Stimulated activated CD4-positive, alpha-beta T cell treated with anti-CD3 and anti-CD28 coated beads, TNF-alpha, amount 100 ng/mL, for 4 hours (primary cell): ENCODE measurements at places on chromosomes 2 and 18.

DNA sequence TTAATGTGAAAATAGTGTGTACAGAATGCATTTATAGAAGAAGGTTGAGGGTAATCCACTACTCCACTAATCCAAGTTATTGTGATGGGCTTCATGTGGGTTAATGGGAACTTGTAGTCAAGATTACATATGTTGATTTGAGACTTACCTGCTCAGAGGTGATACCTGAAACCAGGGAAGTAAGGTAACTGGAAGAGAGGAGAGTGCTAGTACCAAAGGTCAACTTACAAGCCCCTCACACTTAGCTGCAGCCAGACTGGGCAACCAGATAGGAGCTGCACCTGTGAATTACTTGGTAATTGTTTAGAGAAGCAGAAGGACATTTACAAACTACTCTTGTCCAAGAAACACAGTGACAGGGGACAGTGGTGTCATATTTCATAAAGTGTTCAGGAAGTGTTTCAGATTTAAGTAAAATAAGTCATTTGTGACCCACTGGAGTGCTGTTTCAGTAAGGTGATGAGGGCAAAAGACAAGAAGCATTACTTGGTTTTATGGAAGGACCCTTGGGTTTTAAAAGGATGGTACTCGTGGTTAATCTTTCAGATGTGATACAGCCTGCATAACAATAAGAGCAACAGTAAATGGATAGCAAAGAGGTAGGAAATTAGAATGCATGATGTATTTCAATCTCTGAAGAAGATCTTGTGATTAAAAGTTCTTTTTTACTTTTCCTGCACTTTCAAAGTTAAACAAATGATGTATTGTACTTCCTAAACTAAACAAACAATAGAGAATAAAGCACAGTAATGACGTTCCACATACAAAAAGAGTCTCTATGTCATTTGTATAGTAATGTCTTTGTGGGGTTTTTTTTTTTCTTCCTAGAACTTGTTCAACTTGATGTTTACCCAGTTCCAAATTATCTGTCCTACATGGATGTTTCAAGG lies 189.3 kb downstream of the PHLPP1 start:
- DNase-seq: no peak

DNA sequence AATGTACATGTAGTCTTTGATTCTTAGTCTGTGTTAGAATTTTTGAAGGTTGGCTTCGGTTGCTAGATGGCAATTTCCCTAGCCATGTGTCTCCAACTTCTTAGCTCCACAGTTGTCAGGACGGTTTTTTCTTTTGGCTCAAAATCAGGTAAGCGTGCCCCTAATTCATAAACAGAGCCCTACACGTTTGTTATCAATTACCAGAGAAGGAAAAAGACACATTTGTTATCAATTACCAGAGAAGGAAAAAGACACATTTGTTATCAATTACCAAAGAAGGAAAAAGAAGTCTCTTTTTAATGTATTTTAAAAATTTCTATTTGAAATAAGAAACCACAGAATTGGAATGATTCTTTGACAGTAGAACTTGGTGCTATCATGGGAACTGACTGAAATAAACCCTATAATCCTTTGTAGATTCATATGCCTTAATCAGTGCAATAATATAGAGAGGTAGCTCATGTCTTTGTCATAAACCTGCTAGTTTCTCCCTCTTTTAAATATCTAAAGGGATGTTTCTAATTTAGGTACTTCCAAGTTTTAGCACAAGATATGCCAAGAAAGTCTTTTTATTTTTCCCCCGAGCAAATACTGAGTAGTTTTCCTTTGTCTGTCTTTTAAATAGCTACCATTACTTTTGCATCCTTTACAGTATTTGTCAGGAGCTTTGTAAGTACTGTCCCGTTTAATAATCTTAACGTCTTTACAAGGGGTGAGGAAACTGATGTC lies 35.9 kb downstream of the CAMKMT start:
- no peak for DNase-seq

GRCh38 chr2:55486426-55486825 lies 33.1 kb upstream of the CFAP36 start:
- no peak for DNase-seq

DNA sequence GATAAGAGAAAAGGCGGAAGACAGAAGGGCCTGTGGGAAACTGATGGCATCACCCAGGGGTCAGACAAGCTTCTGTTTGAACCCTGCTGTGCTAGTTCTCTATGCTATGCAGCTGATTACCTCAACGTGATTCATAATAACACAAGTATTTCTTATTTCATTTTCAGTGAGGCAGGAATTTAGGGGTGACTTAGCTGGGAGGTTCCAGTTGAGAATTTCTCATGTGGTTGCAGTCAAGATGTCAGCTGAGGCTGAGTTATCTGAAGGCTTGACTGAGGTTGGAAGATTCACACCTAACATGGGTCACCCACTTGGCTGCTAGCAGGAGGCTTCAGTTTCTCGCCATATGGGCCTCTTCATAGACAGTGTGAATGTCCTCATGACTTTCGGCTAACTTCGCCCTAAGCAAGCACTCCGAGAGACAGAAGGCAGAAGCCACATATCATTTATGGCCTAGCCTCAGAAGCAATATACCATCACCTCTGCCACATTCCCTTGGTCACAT lies 34.0 kb upstream of the TMEM131 start:
- DNase-seq: no peak

GRCh38 chr2:130337735-130338325 lies 4.9 kb upstream of the IMP4 start:
- DNase-seq: no peak

- DNase-seq: no peak
Observed at GRCh38 chr18:50282521-50283335, 1.4 kb upstream of the MBD1 start.

DNA sequence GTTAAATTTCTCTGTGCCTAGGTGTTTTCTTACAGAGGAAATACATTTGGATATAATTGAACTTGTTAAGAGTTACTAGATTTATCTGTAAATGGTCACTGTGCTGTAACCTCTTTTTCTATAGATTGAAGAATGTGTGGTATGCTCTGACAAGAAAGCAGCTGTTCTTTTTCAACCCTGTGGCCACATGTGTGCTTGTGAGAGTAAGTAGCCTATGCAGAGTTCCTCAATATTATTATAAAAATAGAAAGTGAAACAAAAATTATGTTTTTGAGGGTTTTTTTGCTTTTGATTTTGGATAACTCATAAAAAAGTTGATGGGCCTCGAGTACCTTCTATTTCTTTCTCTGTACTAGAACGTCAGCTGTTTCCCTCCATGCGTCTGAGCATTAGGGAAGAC lies 112.4 kb downstream of the MIB1 start:
- no peak for DNase-seq

- no peak for DNase-seq
Observed at GRCh38 chr18:23207994-23208393, 72.7 kb downstream of the CABLES1 start.

- DNase-seq: no peak
Observed at GRCh38 chr2:199558156-199558555, 100.4 kb upstream of the SATB2 start.

DNA sequence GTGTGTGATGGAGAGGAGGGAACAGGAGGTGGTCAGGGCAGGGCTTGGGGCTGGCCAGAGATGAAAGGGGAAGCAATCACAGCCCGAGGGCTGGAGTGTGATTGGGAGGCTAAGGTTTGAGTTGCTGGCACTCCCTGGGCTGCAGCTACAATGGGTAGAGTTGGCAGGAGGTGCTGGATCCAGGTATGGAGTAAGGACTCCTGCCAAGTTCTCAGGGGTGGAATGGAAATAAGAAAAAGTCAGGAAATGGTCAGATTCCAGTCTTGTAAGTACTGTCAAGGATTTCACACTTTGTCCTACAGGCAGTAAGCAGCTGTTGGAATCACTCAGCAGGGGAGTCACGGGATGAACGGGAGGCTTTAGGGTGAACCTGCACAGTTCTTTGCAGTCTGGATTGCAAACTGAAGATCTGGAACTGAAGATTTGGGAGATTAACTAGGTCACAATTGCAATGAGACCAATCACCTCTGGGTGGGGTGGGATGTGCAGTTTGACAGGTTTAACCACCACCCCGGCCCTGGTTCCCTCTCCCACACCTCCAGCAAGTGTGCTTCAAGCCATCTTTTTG lies 10.9 kb upstream of the INPP5D start:
- no peak for DNase-seq

DNA sequence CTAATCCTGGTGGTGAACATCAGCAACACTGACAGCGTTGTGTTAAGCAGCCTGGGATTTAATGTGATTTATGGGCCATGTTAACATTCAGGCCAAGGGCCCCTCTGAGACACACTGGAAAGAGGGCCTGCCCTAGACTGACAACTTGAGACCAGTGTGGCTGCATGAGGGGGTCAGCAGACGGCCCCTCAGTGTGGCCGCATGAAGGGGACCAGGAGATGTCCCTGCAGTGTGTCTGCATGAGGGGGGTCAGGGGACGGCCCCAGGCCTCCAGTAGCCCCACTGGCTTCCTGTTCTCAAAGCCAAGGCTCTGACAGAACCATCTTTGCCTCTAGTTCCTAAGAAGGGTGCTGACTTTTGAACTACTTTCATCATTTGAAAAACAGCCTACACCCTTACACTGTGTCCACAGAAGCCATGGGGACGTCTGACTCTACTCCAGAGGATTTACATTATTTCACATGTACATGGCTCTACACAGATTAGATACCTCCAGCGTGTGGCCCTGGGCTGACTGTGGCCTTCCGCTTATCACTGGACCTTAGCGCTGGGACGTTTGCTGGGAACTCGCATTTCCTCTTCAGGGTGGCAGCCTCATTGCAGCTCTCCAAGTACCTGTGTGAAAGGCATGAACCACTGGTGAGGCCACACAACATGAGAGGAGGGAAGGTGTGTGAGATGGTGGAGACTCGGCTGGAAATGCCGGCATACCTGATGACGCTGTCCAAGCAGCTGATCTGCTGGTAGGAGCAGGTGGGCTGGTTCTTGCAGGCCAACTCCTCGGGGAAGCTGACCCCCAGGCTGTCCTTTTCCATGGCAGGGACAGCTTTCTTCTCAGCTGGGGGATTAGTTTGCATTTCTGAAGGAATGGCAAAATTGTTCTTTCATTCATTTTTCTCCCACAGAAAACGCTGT lies 18.2 kb upstream of the HES6 start:
- no peak for DNase-seq

- DNase-seq: no peak
Observed at GRCh38 chr2:12300019-12300602, 416.6 kb upstream of the TRIB2 start.

- DNase-seq: no peak
Observed at GRCh38 chr2:2757764-2758163, 426.7 kb upstream of the MYT1L start.

- no peak for DNase-seq
Observed at GRCh38 chr2:100703739-100704138, 116.2 kb upstream of the NPAS2 start.

DNA sequence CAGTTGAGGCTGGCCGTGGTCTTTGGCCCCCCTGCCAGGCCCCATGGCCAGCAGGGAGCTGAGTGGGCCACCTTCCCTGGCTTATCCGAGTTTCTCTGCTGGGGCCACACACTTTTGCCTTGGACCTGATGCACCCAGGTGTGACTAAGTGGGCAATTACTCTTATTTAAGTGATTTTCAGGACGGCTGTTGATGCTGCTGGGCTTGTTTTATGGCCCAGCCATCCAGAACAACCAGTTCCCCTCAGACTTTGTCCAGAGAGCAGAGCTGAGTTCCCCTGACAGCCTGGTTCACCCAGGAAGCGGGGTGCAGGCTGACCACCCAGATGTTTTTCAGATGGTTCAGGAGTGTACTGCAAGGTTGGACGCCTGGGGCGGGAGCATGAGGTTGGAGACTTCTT lies 68.8 kb downstream of the GLI2 start:
- no peak for DNase-seq

DNA sequence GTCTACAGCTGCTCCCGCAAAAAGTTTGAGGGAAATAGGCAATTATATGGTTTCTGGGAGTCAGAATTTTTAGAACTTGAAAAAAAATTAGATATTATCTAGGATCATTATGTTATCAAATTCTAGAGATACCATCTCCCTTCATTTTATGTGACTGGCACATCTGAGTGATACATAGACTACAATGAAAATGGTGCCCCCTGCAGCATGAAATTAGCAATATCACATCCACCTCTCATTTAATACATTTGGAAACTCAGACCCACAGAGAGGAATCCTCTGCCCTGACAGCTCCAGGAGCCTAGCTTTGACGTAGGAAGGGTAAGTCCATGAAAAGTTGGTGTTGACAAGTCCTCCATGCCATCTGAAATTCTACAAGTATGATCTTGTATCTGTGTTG lies 381.6 kb downstream of the SUCLG1 start:
- no peak for DNase-seq

DNA sequence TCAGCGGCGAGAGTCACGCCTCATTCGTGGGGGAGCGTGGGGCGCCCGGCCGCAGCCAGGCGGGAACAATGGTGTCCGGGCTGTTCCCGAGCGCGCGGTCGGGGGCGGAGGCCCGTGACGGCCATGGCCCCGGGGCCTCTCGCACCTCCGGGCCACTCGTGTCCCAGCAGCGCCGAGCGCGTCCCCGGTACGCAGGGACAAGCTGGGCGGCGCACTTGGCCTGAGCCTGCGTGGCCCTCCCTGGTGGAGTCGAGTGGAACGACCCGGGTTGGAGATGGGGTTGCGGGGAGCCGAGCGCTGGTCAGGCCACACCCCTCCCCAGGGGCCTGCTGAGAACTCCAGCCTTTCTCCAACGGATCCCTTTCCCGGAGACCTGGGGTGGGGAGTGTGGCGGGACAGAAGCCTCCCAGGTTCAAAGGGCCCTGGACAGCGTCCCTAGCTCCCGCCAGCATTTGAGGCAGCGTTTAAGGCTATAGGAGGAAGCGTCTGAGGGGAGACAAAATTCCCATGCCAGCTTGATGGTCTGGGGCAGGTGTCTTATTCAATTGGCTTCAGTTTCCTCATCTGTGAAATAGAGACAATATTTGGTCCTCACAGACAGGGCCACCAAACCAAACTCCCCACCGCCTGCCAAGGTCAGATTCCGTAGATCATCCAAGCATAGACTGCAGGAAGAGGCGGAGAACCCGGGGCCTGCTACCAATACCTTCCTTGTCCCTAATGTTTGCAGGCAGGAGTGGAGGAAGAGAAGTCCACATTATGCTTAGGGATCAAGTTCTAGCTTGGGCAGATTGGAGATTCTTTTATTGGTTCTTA lies 553 bp downstream of the CNDP2 start:
- DNase-seq: no peak

- DNase-seq: no peak
Observed at GRCh38 chr2:113274432-113274831, 4.3 kb downstream of the PAX8 start.

GRCh38 chr2:237500681-237501424 lies 13.8 kb downstream of the MLPH start:
- DNase-seq: no peak

DNA sequence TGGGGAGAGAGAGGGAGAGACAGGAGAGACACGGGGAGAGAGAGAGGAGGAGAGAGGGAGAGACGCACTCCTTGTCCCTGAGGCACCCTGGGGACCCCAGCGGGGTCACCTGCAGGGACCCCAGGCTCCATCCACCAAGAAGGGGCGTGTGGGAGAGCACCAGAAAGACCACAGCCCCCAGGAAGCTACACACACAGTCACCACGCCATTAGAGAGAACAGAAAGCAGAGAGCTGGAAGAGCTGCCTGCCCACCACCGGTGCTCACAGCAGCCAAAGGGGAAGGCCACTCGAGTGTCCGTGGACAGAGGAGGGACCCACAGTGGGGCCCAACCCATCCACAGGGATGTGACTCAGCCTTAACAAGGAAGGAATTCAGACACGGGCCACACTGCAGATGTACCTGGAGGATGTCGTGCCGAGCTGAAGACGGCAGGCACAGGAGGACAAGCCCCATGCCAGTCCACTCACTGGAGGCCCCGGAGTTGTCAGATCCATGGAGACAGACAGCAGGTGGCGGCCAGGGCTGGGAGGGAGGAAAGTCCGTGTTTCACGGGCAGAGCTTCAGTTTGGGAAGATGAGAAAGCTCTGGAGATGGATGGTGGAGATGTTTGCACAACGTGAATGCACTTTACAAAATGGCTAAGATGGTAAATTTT lies 11.5 kb upstream of the NFATC1 start:
- DNase-seq: no peak
